Sigmoid colon (tissue), 7 donors: ENCODE measurements at places on chromosomes 12 and 14. TPM values are rescaled to one million over a fixed set of nuclear protein-coding genes. Genes with fewer than 3 reads are reported as not detected.

- DNase-seq: no peak
Measured at GRCh38 chr12:75322464-75322863, 7.7 kb downstream of the CAPS2 start.

- no peak for DNase-seq
Measured at GRCh38 chr12:93137656-93138612, 208.8 kb upstream of the EEA1 start.

DNA sequence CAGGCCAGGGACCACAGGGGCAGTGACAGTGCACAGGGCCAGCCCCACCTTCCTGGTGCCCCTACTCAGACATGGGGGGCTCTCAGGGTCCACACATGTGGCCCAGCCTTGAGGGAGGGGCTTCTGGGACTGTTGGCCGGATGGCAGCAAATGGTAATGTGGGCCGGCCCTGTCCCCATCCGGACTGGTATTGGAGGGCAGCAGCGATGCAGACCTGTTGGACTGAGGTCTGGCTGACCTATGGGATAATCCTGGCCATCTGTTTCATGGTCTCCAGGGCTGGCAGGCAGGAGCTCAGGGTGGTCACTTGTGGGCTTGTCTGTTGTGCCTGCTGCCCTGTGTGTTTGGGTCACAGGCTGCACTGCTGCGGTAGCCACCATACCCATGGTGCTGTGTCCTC lies 387.5 kb downstream of the TMEM121 start:
- no peak for DNase-seq

- DNase-seq: no peak
Measured at GRCh38 chr14:101255765-101256125, 305.6 kb upstream of the DIO3 start.

DNA sequence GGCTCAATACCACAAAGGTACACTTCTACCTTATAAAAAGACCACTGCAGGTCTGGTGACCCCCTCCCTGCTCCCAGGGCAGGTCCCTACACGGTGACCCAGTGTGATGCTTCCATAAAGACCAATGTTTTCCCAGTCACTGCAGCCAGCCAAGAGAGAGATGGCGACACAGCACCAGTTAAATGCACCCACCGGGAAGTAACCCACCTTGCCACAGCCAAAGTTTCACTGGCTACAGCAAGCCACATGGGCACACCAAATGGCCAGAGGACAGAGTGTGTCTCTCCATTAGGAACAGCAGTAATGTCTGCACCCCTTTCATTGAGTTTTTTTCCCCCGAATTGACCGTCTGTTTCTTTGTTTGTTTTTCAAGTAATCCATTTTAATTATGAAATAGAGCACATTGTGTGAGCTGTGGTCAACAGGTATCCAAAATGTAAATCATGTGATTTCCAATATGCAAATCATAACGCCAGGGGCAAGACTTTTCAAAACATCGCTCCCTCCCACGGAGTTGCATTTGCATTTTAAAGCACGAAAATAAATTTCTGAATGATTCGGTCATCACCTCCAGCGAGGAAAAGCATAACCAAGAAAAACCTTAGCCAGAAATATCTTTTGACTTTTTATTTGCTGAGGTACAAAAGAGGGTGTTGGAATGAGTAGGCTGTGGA lies 48.9 kb upstream of the EML1 start:
- no peak for DNase-seq

DNA sequence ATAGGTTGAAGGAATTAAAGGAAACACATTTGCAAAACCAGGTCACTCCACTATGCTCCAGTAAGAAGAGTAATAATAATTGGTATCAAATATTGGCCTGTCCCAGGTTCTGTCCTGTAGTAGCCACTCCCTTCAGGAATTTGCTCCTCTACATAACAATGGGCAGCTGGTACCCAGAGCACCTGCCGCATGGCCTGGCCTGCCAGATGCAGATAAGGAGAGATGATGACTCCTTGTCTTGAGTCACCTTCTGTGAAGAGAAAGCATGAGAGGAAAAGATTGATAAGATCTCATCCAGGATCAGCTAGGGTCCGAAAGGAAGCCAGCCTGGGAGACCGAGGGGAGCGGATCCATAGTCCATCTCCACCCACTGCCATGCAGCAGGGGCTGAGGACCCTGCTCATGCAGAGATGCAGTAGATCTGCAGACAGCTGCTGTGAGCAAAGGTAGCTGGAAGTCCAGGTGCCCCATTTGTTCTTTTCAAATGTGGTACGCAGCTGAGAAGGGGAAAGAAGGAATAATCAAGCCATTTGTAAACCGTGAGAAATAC lies 24.3 kb downstream of the VCPKMT start:
- DNase-seq: no peak

- DNase-seq: no peak
Measured at GRCh38 chr12:73277971-73278370, 1005.8 kb downstream of the TRHDE start.

DNA sequence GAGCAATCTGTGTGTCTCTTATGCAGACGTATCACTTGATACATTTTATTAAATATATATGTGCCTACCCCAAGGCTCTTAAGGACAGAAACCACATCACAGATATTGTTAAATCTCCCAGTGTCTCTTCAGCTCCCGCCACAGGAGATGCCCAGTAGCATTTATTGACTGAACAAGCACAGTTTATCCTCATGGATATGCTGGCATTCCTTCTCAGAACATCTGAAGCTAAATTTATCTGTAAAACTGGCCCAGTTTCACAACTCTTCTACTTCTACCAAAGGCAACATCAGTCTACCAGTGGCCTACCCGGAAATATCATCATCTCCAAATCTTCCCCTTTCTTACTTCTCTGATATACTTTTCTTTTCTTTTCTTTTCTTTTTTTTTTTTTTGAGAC lies 10.7 kb downstream of the APOLD1 start:
- no peak for DNase-seq

Gene C3AR1
- 6.6 TPM for total RNA-seq

Gene INHBC
- total RNA-seq: not detected
